ENCODE measurements at places on chromosomes 1 and 21. TPM values are rescaled to one million over a fixed set of nuclear protein-coding genes. Genes with fewer than 3 reads are reported as not detected.

Gene CDA
- polyA plus RNA-seq: 2.8 TPM

DNA sequence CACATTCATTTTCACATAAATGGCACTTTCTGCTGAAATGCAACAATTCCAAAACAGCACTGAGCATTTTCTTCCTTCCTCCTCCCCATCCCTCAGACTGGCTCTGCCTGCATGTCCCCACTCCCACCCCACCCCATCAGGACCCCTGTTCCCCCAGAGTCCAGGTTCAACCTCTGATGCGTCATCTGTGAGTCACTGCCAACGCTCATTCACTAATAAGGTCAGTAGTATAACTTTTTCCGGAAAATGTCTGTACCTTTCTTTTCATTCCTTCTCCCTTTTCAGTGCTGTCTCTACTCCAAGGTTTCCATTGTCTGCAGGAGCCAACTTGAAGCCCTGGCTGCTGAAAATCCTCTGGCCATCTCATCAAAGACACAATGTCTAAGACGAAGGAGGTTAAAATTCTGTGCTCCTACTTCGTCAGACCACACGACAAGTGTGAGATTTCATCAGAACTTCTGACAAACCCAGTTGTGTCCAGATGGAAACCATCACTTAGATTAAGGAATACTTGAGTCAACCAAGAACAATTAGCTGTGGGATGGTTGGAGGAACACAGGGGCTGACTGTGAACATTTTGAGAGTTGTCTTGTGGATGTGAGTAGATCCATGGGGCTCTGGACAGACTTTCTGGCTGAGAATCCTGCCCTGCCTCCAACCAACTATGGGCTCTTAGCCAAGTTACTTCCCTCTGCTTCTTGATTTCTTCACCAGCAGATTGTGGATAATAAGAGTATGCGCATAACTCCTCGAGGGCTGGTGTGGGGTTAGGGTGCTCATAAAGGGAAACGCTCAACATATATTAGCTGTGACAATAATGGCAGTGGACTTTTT, 35.6 kb upstream of the UTS2 start:
- DNase-seq: no peak

DNA sequence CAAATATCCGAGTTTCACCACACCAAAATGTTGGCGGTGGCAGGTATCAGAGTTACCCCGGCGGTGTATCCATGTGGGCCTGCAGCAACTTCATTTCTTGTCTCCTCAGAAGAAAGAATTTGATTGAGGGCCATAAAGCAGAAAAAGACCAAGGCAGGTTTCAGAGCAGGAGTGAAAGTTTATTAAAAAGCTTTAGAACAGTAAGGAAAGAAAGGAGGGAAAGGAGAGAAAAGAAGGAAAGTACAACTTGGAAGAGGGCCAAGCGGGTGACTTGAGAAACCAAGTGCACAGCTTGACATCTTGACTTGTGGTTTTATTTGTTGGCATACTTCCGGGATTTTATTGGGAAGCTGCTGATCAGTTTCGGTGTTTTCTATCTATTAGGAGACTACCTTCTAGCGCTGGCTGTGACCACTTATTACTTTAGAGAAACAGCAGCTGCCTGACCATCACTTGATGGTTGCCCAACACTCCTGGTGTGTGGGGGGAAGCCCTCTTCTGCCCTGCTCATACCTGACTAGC, 75.5 kb upstream of the RAB3GAP2 start:
- DNase-seq: no peak

- DNase-seq: no peak
Measured at GRCh38 chr1:159092036-159092760, 15.6 kb upstream of the AIM2 start.

- DNase-seq: no peak
Measured at GRCh38 chr1:100146958-100147357, 14.0 kb downstream of the TRMT13 start.

DNA sequence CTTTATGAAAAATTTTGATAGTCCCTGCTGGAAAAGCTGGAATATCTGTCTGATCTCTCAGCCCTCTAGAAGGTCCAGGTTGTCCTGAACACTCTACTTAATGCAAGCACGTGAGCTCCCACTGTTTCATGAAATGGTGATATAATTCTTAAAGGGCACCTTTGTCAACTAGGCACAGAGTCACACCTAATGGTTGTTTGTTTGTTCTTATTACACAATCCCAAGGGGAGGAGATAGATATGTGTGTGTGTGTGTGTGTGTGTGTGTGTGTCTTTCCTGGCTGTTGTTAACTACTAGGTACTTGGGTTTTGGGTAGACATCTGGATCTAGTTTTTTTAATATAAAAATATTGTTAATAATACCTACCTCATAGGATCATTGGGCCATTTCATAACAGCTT, 63.9 kb downstream of the GRIK1 start:
- DNase-seq: no peak

DNA sequence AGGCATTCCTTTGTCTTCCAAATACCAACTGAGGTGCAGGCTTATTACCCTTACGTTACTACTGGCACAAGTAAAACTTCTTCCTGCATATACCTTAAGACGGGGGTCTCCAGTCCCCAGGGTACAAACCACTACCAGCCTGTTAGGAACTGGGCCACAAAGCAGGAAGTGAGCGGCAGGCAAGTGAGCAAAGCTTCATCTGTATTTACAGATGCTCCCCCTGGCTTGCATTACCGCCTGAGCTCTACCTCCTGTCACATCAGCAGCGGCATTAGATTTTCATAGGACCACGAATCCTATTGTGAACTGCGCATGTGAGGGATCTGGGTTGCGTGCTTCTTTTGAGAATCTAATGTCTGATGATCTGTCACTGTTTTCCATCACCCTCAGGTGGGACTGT, 113.1 kb downstream of the SLC45A1 start:
- DNase-seq: no peak

- no peak for DNase-seq
Measured at GRCh38 chr1:27621051-27621920, 13.7 kb downstream of the FGR start.

Gene RSPH1
- 1.1 TPM for polyA plus RNA-seq

GRCh38 chr21:38664841-38665240, 140.9 kb upstream of the ETS2 start:
- DNase-seq: no peak

Gene SIKE1
- polyA plus RNA-seq: 12.4 TPM

DNA sequence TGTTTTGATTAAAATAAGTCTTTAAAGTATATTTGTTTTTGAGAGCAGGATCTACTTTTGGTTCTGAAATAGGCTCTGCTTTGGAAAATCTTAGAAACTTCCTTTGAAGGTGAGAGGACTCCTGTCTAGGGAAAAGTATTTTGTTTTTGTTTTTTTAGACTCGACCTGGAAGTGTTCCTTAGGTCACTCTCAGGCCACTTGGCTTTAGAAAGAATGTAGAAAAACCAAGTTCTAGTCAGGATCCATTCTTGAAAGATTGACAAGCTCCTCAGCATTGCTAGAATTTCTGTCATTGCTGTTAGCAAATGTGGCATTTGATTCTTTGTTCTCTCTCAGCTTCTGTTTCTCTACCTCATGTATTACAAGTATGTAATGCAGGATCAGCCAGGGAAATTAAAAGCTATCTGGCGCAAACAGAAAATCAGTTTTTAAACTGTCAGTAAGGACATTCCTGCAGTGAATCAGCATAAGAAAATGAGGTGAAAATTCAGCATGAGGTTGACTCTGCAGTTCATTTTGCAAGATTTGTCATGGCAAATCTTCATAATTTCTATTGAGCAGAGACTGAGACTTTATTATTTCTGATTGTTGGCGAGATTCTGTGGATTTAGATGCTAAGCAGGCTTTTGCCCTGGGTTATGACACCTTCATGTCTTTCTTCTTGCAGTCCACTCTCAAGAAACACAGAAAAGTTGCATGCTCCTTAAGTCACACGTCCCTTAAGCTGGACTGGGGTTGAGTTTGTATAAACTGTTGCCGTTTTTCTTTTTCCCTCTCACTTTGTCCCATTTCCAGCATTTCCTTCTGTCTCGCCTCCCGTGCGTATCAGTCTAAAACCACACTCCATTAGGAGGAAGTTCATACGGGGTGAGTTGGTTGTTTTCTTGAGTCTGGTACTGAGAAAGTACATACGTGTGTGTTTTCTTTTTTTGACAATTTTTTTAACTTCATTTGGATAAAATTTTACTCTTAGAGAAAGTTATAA, 12.6 kb downstream of the NTPCR start:
- DNase-seq: no peak

DNA sequence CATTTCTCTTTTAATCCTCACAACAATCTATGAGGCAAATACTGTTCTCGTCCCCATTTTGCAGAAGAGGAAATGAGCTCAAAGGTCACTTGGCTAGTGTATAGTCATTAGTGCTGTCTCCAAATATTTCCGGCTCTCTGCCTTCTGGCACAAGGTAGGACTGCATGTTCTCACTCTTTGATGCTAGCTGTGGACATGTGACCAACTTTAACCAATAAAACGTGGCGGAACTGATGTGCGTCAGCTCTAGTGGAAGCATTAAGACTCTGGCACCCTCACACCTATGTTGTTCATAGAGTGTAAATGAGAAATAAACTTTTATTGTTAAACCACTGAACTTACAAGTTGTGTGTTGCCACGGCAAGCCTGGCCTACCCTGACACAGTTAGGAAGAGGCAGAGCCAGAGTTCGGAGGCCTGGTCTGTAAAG, 5.0 kb upstream of the KIF21B start:
- no peak for DNase-seq

DNA sequence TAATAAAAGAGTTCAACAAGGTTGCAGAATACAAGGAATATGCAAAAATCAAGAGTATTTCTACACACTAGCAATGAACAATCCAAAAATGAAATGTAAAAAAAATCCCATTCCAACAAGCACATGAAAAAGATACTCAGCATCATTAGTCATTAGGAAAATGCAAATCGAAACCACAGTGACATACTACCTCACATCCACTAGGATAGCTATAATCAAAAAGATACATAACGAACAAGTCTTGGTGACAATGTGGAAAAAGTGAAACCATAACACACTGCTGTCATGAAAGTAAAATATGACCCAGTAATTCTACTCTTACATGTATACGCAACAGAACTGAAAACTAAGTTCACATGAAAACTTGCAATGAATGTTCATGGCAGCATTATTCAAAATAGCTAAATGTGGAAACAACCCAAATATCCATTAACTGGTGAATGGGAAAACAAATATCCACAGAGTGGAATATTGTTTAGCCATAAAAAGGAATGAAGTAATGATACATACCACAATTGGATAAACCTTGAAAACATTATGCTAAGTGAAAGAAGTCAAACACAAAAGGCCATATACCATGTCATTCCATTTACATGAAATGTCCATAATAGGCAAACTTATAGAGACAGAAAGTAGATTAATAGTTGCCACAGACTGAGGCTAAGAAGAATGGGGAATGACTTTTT, 34.3 kb downstream of the PIK3R3 start:
- no peak for DNase-seq

DNA sequence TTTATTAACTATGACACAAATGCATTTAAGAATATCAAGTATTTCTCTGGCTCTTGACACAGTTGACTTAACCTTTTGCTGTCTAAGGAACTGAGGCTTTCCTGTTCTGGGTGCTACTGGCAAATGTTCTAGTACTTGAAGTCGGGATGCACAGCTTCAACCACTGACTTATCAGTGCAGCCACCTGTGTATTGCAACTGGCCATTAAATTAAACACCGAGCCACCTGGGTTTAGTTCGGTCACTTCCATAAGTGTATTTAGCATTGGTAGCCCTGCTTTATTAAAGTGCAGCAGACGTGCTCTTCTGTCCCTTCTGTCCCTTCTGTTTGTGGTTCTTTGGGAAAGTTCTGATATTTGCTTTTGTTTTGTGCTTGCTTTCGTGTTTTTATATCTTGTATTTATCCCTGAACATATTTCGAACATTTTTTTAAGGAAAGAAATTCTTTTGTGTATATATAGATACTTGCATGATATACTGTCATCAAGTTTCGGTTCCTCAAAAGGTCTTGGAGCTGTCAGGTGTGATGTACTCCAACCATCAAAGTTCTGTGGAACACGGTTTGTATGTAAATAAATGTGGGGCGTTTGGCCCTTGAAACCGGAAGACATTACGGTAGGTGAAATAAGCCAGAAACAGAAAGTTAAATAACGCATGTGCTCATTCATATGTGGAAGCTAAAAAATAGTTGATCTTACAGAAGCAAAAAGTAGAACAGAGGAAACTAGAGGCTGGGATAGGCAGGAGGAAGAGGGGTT, 297.9 kb upstream of the GREM2 start:
- DNase-seq: no peak

Gene TMEM63A
- 29.6 TPM for polyA plus RNA-seq

Gene OR6K3
- not detected for polyA plus RNA-seq

DNA sequence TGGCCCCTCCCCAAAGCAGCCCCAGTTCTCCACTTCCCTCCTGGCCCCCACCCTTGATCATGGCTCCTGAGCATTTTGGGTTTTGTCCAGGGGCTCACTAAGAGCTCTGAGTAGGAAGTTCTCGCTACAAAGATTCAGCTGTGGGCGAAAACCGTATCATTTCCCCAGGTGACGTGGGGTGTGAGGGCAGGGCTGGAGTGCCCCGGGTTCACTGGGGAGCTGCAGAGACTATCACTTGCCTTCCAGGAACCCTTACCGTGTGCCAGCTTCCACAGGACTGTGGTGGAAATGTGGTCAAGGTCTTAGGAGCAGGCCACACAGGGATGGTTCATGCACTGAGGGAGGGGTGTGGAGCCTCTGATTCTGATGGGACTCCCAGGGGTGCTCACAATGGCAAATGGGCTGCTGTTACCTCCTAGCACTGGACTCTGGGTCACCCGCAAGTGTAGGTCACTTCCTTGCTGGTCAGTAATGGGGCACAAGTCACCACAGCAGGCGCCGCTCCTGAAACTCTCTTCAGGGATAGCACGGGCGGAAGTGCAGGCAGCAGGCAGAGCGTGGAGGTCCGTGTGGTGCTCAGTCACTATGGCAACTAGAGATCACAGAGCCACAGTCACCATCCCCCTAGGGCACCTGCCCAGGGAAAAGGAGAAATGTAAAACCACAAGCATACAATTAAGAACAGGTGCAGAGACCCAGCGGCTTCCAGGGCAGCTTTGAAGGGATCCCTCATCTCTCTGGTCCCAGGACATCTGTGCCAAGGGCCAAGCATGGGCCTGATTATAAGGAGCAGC, 35.4 kb downstream of the RSPH1 start:
- no peak for DNase-seq

DNA sequence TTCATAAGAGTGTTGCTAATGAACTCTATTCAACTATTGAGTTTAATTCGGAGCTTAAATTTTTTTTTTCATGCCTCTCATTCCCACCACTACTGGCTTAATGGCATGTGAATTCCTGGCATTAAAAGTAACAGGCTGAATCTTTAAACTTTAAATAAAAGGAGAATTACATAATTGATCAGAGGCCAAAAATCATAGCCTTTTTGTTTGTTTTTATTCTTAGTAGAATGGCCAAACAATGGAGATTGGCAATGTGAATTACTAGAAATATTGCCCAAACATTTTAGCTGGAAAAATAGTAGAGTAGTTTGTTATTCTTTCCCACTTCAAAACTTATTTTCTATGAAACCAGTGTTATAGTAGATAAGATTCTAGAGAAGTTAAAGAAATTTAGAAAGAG, 25.1 kb upstream of the PDC start:
- no peak for DNase-seq
